Inflammatory macrophage (primary cell): ENCODE measurements at places on chromosomes 7 and 10.

- peak; percentile 92 for DNase-seq
Measured at GRCh38 chr10:12333380-12334185, 15.8 kb upstream of the CAMK1D start.

- DNase-seq: no peak
Measured at GRCh38 chr10:132064082-132064755, 1.5 kb upstream of the JAKMIP3 start.

GRCh38 chr7:93894966-93895640 is 4.5 kb upstream of the TFPI2 start:
- no peak for DNase-seq

GRCh38 chr10:59748834-59749233 is 4.4 kb downstream of the MRLN start:
- DNase-seq: no peak

- no peak for DNase-seq
Measured at GRCh38 chr7:88775838-88776237, 16.3 kb downstream of the ZNF804B start.

DNA sequence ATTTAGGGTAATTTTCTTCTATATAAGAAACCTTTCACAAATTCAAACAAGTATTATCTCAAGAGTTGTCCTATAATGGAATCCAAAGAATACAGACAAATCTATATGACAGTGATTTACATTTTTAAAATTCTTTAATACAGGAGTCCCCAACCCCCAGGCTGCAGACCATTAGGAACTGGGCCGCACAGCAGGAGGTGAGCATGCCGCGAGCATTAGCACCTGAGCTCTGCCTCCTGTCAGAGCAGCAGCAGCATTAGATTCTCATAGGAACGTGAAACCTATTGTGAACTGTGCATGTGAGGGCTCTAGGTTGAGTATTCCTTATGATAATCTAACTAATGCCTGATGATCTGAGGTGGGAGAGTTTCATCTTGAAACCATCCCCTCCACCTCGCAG is 37.7 kb downstream of the SNX13 start:
- DNase-seq: no peak

- DNase-seq: no peak
Measured at GRCh38 chr7:93307131-93307660, 75.0 kb downstream of the VPS50 start.

- peak; percentile 97 for DNase-seq
Measured at GRCh38 chr10:62744136-62744535, 60.4 kb upstream of the ADO start.

DNA sequence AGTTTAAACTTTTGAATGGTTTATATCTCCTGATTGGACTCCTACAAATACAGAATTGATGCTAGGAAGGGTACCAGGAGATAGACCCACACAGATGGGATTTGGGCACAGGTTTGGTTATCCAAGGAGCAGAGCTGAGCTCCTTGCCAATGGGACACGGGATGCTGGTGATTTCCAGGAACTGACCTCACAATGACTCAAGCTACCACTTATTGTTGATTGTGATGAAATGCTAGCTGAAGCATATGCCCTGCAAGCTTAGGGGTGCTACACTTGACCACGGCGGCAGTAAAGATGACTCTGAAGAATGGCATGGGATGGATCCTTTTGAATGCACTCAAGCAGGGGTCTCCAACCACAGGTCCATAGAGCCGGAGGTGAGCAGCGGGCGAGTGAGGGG is 45.5 kb upstream of the VKORC1L1 start:
- DNase-seq: no peak

DNA sequence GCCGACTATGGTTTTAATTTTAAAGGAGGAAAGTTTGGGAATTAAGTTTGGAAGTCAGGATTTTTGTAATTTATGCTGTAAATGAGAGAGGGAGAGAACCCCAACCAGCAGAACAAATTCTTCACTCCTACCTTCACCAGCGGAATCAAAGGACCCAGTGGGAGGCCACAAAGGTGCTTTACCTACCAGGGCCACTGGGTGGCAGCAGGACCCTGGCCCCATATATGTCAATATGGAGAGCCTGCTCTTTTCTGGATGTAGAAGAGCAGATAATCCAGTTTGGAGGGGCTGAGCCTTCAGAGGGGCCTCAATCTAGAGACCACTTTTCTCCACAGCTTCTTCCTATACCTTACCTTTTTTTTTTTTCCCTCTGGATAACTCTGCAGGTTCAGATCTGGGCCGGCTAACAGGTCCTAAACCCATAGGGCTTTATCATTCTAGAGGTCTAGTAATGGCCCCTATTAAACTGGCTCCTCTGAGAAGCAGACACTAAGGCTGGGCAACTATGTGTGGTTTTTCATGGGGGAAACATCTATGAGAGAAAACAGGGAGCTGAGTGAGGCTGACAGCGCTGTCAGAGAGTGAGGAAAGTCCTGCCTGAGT is 8.5 kb upstream of the SCD start:
- peak; percentile 77 for DNase-seq

DNA sequence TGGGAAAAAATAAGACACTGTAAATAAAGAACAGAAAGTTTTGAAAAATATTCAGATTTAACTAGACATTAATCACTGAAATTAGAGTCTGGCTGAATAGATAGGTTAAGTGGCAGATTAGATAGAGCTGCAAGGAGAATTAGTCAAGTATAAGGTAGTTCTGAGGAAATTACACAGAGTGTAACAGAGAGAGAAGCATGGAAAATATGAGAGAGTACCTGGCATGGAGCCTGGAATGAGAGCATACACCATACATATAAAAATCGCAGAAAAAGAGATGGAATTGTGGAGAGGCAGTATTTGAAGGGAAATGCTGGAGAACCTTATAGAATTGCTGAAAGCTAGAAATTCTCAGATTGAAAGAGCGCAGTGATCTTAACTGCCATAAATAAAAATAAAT is 46.9 kb downstream of the ZNRF2 start:
- no peak for DNase-seq

DNA sequence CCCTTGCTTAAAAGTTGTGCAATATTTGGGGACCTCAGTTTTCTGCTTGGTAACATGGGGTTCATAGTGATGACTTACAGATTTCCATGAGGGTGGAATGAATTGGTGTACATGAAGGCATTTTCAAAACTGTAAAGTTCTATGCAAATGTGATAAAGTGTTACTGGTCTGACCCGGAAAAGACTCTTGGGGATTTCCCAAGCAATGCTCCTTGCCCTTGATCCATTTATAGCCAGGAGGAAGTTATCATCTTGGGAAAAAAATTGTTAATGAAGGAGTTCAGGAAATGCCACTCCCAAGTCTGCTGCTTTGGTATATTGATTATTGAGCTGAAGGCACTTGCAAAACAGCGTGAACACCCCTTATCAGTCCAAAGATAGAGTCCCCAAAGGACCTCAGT is 96.3 kb upstream of the ZPBP start:
- peak; percentile 19 for DNase-seq

- no peak for DNase-seq
Measured at GRCh38 chr7:2255145-2256139, 13.4 kb downstream of the NUDT1 start.
